ENCODE measurements at places on chromosomes 7 and 10. TPM values are rescaled to one million over a fixed set of nuclear protein-coding genes. Genes with fewer than 3 reads are reported as not detected.

ZNF862 gene
- total RNA-seq, result 23.1 TPM

IDI2 gene
- total RNA-seq, result not detected

- no peak overlapping the region for H3K27ac ChIP-seq
- H3K36me3 ChIP-seq, result no peaks in the 10 kb centered on the region
- no peak for DNase-seq
- H3K4me3 ChIP-seq, result no peak overlapping the region
- peaks cover 23% of the 10 kb centered on the region for H3K27me3 ChIP-seq
Measured at GRCh38 chr10:63765126-63765525, 243.9 kb downstream of the REEP3 start.

DNA sequence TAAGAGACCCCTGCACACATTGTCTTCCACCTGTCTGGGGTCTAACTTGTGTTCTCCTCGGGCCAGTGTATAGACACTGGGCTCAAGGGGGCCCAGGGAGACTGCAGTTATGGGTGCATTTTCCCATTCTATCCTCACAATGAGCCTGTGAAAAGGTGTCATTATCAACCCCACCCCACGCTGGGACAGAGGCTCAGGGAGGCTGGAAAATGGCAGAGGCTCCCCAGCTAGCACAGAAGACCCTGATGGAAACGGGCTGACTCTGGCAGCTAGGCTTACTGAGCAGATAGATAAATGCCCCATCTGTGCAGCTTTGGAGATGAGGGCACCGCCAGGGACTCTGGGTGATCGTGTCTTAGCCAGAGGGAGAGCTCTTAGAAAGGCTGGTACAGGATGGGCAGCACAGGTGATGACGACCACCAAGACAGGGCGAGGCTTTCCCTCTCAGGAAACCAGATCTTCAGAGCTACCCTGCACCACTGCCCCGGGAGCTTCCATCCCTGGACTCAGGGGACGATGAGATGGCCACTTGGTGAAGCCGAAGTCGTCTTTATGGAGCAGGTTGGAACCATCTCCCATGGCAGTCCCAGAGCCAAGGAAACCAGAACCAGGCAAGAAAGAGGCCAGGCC is 58.2 kb upstream of the CHST15 start:
- H3K27ac ChIP-seq, result no peak overlapping the region
- H3K36me3 ChIP-seq, result no peaks in the 10 kb centered on the region
- H3K4me3 ChIP-seq, result no peak overlapping the region
- peaks cover 17% of the 10 kb centered on the region for H3K27me3 ChIP-seq
- DNase-seq, result no peak

LFNG gene
- total RNA-seq, result 104 TPM

- H3K27me3 ChIP-seq, result no peaks in the 10 kb centered on the region
- no peak overlapping the region for H3K27ac ChIP-seq
- H3K4me3 ChIP-seq, result no peak overlapping the region
- no peaks in the 10 kb centered on the region for H3K36me3 ChIP-seq
- DNase-seq, result no peak
Measured at GRCh38 chr7:147664541-147664940, 926.0 kb upstream of the C7orf33 start.

GRCh38 chr7:38839851-38840250 is 69.1 kb downstream of the VPS41 start:
- H3K27ac ChIP-seq, result no peak overlapping the region
- no peaks in the 10 kb centered on the region for H3K4me1 ChIP-seq
- H3K27me3 ChIP-seq, result no peaks in the 10 kb centered on the region
- DNase-seq, result no peak
- H3K4me3 ChIP-seq, result no peak overlapping the region
- H3K36me3 ChIP-seq, result peaks cover 12% of the 10 kb centered on the region

GRCh38 chr7:157627033-157627432 is 290.2 kb downstream of the DNAJB6 start:
- H3K4me3 ChIP-seq, result no peak overlapping the region
- H3K27ac ChIP-seq, result no peak overlapping the region
- no peaks in the 10 kb centered on the region for H3K36me3 ChIP-seq
- H3K27me3 ChIP-seq, result peaks cover 46% of the 10 kb centered on the region

TET1 gene
- total RNA-seq, result 2.2 TPM

DNA sequence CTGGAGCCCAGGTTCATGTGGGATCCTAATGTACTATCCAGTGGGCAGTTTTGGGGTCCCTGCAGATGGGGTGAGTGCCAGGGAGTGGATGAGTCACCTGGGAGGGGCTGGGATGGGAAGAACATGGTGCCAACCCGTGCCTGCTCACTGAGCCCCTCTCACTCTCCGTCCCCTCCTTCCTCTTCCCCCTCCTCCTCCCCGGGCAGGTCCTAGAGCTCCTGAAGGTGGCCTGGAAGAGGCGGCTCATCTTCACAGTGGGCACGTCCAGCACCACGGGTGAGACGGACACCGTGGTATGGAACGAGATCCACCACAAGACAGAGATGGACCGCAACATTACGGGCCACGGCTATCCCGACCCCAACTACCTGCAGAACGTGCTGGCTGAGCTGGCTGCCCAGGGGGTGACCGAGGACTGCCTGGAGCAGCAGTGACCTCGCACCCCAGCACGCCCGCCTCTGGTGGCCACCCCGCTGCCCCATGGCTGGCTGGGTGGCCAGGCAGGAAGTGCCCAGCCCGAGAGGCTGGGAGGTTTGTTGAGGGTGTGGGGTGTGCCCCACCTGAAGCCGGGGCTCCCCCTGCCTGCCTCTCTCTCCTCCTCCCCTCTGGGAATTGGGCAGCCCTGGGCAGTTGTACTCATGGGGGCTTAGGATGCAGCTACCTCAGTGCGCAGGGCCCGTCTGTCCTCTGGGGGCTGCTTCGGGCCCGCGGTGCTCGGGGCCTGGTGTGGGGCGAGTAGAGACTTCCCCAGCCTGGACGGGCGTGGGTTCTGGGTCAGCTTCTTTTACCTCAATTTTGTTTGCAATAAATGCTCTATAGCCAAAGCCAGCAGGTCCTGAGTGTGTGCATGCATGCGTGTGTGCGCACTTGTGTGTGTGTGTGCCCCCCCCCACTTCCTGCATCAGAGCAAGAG is 4.9 kb upstream of the UPK3B start:
- peaks cover 4% of the 10 kb centered on the region for H3K4me1 ChIP-seq
- H3K27ac ChIP-seq, result no peak overlapping the region
- no peaks in the 10 kb centered on the region for H3K27me3 ChIP-seq
- no peaks in the 10 kb centered on the region for H3K36me3 ChIP-seq
- DNase-seq, result no peak
